NCI-H187 treated with DMSO at 0.1 percent for 48 hours (cell line): ENCODE measurements at places on chromosomes 7 and 10.

- DNase-seq, result no peak
Measured at GRCh38 chr10:26801831-26802230, 58.9 kb downstream of the ABI1 start.

DNA sequence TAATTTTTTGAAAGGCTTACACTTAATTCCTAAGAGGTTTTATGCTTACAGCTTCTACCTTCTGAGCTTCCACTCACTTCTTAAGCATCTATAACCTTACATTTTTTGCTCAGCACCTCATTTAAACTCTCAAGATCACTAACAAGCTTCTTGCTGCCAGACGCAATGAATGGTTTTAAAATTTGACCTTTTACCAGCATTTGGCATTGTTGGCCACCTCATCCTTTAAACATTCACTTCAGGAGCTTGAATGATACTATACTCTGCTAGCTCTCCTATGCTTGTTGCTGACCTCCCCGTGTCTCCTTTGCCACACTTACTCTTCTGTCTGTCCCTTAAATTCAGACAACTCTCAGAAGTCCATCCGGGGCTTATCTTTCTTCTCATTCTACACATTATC is 37.7 kb upstream of the ODAD2 start:
- no peak for DNase-seq

- DNase-seq, result no peak
Measured at GRCh38 chr7:93957767-93958166, 36.2 kb downstream of the GNG11 start.

GRCh38 chr10:96719200-96719599 is 1.1 kb downstream of the PIK3AP1 start:
- no peak for DNase-seq

DNA sequence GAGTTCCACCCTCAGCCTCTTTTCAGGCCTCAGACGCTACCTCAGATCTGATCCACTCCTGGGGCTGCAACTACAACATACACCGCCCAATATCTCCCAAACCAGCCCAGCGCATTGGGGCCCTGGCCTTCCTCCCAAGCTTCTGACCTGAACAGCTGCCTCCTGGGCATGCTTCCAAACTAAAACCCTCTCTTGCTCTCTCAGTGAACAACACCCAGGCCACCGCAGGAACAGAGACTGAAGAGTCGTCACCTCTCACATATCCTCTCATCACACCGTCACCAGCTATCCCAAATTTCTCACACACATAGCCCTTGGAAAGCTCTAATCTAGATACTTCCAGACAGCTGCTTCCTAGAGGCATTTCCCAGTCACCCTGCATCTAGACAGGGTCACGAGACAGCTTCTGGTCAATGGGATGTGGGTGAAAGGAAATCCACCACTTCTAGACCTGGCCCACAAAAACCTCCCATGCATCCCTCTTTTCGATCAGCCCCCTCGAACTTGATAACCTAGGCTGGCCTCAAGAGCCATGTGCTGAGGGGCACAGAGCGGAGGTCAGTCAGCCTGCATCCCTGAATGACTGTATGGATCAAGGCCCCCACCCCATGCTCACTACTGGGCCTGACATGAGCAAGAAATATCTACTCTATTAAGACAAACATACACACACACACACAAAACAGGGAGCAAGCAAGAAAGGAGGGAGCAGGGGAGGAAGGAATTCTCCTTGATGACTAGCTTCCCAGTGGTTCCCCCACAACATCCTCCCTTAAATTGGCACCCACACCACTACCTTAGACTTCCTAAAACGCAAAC is 1.8 kb downstream of the PARP12 start:
- DNase-seq, result no peak

GRCh38 chr10:8325024-8325980 is 270.8 kb downstream of the GATA3 start:
- DNase-seq, result no peak

- DNase-seq, result no peak
Measured at GRCh38 chr7:139654276-139655181, 123.3 kb downstream of the HIPK2 start.

- no peak for DNase-seq
Measured at GRCh38 chr10:82811621-82812020, 936.6 kb downstream of the NRG3 start.

DNA sequence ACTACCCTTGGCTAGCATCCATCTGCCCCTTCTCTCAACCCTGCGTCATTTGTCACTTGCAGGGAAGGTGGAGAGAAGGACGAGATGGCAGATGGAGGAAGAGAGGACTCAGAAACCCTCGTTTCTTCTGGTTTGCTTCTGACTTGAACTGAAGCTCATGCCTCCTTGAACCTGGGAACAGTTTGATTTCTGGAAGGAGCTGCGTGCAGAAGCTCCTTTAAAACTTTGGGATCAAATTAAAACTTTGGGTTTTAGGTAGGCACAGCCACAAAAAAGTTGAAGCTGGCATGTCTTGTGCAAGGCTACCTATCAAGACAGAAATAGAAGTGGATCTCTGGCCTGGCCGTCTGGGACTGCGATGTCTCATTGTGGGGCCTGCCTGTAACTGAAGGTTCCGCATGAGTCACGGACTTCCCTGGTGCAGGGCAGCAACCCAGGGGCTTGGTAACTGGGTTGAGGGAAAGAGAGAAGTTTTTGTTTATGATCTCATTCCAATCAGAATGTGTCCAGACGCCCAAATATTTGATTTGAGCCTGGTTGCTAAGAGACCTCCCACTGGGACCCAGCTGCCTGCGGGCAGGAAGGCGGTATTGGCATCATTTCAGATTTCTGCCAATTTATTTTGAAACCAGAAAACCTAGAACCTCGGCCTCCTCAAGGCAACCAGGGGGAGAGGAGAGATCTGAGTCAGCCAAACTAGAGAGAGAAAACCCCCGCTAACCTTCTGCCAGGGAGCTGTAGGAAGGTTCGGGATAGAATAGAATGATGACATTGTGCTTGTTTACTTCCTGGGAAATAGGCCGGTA is 15.8 kb upstream of the CAMK1D start:
- no peak for DNase-seq

GRCh38 chr10:34905200-34905927 is 90.3 kb upstream of the PARD3 start:
- no peak for DNase-seq

DNA sequence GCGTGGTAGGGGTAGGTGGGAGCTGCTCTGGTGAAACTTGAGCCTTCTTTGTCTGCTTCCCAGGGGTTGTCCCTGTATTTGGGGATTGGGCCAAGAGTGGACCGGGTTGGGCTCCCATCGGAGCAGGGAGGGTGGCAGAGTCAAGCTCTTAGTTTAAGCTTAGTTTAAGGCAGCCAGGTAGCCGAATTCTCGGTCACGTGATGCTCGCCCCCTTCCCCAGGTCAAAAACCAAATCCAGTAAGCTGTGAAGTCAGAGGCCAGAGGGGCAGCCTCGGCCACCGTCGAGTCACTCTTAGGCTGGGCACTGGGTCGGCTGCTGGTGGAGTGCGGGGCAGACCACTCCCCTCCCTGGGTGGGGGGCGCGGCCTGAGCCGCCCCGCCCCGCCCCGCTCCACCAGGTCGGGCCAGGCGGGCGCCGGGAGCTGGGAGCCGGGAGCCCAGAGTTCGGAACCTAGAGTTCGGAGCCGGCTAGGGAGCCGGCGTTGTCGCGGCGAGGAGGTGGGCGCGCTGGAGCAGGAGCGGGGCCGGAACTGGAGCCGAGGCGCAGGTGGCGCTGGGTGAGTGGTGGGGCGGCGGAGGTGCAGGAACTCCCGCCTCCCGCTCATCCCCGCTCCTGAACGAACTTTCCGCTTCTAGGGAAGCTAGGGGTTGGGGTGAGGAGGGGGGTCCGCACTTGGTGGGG is 2.8 kb upstream of the LZTS2 start:
- no peak for DNase-seq

- no peak for DNase-seq
Measured at GRCh38 chr7:130452951-130453350, 12.1 kb upstream of the CEP41 start.

GRCh38 chr10:116721547-116722392 is 20.6 kb downstream of the HSPA12A start:
- no peak for DNase-seq

- no peak for DNase-seq
Measured at GRCh38 chr10:34205452-34205851, 609.6 kb downstream of the PARD3 start.

DNA sequence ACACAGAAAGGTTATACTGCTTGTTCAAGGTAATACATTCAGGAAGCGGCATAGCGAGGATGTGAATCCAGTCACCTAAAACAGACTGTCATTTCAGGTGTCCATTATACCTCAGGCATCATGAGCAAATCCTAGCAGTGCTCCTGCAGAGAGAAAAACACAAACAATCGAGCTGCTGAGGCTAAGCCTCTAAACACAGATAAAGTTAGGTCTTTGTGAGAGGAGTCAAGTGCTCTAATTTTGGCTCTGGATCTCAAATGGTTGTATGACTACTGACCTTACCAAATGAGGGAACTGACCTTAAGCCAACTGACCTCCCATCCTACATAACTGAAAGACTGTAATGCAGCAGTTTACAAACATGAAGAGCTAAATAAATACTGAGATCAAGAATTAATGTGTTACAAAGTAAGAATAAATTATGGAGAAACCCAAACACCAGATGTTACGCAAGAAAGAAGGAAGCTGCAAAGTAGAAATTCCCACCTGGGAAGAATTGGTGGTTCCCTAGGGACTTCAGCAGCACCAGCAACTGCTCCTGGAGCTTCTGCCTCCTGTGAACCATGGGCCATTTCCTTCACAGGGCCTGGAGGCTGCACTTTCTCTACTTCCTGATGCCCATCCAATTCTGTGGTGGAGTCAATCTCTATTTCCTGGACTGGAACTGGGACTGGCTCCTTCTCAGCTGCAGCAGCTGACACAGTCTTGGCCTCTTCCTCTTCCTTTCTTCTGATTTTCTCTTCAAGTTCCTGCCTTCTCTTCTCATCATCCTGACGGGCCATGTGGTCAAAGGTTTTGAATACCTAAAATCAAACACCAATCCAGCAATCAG is 5.8 kb downstream of the NUDCD3 start:
- DNase-seq, result no peak

GRCh38 chr7:22911889-22912288 is 89.2 kb upstream of the TOMM7 start:
- DNase-seq, result no peak

DNA sequence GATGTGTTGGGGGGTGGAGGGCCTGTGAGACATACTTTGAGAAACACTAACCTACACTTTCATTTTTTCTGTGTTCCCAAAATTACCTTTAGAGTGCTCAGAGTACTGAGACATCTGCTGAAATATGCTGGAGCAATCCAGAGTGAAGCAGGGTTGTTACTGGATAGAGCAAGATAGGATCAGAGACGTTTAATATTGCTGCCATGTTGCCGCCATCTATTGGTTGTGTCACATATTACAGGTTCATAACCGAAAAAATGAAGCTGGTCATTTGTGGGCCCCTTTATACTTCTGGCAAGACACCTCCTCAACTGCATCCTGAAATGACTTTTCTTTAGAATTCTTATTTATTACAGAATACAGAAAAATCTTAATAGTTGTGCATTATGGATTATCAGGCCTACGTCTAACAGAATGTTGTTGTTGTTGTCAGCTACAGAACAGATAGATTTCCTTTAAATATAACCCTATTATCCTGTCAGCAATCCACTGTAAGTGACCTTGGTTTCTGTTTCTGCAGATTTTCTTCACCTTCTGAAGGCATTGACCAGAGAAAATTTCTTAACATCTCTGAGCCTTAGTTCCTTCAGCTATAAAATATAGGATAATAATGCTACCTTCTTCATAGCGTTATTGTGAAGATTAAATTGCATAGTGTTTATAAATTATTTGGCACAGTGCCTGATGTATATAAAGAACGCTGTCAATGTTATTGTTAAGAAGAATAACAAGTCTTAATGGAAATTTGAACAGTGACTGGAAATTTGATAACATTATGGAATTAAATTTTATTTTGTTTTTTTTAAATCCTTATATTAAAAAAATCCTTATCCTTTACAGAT is 16.2 kb upstream of the DLD start:
- DNase-seq, result peak; percentile 15

DNA sequence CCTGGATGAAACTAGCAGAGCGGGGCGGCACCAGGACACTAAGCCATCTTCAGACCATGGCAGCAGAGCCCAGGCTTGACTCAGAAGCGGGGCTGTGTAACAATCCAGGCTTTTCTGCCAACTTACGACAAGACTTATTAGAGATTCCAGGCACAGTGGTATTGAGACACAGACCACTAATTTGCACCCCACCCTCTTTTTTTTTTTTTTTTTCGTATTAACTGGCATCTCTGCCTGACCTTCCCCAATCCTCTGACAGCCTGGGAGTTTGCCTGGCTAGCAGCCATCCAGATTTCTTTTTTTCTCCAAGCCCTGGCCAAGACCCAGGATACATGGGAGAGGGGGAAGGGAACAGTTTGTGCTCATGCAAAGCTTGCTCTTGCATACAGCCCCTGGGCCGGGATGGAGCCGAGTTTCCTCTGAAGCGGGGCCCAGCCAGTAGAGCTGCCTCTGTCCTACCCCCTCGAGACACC is 182.4 kb downstream of the PLXNA4 start:
- no peak for DNase-seq

- DNase-seq, result no peak
Measured at GRCh38 chr7:71710442-71710841, 578.5 kb downstream of the GALNT17 start.

DNA sequence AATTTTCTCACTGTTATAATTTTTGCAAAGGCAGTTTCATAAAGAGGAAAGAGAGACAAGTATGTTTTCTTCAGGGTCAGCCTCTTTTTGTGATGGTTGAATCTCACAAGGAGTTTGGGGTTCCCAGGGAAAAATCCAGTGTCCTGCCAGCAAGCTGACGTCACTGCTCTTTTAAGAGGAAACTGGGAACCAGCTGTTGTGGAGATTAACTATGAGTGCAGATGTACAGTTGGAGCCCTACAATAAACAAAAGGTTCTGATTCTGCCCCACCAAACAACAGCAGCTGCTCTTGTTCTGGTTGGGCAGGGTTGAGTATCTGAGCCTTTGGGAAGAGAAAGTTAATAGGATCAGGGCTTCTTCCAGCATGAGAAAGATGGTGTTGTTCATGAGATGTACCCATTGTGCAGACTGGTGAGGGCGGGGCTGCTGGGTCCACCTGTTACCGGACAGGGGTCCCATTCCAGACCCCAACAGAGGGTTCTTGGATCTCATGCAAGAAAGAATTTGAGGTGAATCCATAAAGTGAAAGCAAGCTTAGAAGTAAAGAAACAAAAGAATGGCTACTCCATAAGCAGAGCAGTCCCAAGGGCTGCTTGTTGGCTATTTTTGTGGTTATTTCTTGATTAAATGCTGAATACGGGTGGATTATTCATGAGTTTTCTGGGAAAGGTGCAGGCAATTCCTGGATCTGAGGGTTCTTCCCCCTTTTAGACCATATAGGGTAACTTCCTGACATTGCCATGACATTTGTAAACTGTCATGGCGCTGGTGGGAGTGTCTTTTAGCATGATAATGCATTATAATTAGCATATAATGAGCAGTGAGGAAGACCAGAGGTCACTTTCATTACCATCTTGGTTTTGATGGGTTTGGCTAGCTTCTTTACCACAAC is 12.5 kb downstream of the PRF1 start:
- no peak for DNase-seq

- DNase-seq, result no peak
Measured at GRCh38 chr7:15389073-15389472, 172.7 kb downstream of the AGMO start.

- DNase-seq, result no peak
Measured at GRCh38 chr10:69650589-69651261, 20.7 kb downstream of the FAM241B start.
